ENCODE measurements at places on chromosomes 6 and 20. TPM values are rescaled to one million over a fixed set of nuclear protein-coding genes. Genes with fewer than 3 reads are reported as not detected.

The PTGIS gene
- not detected for total RNA-seq

The POLR1C gene
- 56.0 TPM for total RNA-seq

The GTSF1L gene
- not detected for total RNA-seq

The SASH1 gene
- 17.3 TPM for total RNA-seq

The NKX2-2 gene
- not detected for total RNA-seq

The ATRN gene
- 60.5 TPM for total RNA-seq

Data from mammary epithelial cell (primary cell).